CD4-positive, alpha-beta T cell treated with Interleukin-6 at 100 ng/mL for 8 hours (primary cell): ENCODE measurements at places on chromosomes 2 and 18.

DNA sequence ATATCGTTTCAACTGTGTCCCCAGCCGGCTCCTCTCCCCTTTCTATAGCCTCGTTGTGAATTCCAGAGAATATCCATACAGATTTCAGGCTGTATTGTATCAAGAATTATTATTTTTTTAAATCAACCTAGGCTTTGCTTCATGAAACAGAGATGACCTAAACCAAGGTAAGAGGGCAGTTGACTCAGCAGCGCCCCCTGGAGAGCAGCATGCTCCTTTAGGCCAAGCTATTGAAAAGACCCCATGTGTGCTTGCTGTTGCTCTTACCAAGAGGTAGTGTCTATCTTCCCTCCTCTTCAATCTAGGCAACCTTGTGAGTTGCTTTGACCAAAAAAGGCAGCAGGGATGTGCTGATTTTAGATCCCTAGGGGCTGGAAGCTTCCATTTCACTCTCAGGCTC is 426.7 kb upstream of the SMIM21 start:
- DNase-seq: no peak

DNA sequence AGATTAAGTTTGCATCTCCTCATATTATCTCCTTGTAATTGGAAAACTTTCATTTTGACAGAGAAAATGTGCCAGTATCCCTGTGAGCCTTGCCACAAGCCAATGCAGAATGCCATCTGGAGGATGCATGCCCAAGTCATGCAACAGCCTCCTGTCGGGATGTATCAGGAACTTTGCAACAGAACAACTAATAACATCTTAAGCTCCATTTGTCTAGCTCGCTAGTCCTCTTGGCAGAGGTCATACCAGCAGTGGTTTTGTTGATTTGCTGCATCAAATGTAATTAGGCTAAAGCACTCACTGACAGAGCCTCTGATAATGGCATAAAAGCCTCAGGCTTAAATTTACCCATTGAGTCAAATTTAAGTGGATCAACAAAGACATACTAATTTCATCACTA is 125.8 kb downstream of the UBE2E3 start:
- no peak for DNase-seq

GRCh38 chr2:197514754-197515153 is 1.1 kb upstream of the MOB4 start:
- DNase-seq: peak; percentile 7

DNA sequence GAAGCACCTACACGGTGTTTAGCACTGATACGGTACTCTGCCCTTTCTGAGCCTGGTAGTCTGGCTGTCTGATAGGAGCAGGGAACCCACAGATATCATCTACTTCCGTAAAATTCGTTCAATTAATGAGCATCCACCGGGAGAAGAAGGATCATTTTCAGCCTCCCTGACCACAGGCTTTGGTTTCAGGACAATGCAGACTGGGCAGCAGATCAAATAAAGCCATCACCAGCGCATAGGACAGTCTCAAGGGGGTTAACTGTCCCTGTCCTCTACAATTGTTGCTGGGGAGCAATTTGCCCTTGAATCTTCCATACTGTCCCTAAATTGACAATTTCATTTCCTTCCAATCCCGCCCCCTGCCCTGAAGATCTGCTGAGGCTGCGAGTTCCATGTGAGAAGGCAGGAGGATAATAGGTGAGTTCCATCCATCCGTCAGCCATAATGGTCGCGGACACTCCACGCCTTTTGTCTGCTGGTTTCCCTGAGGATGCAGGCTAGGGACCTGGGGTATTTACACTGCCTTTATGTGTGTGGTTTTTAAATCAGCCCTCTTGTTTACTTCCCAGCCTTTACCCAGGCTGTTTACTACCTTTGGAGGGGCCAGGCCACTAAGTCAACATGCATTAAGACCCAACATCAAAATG is 110.0 kb downstream of the MYCN start:
- DNase-seq: no peak

- no peak for DNase-seq
These were observed 155.8 kb downstream of the INO80D start for GRCh38 chr2:205930209-205930608.

GRCh38 chr2:197205585-197206215 is 104.9 kb downstream of the ANKRD44 start:
- peak; percentile 79 for DNase-seq

DNA sequence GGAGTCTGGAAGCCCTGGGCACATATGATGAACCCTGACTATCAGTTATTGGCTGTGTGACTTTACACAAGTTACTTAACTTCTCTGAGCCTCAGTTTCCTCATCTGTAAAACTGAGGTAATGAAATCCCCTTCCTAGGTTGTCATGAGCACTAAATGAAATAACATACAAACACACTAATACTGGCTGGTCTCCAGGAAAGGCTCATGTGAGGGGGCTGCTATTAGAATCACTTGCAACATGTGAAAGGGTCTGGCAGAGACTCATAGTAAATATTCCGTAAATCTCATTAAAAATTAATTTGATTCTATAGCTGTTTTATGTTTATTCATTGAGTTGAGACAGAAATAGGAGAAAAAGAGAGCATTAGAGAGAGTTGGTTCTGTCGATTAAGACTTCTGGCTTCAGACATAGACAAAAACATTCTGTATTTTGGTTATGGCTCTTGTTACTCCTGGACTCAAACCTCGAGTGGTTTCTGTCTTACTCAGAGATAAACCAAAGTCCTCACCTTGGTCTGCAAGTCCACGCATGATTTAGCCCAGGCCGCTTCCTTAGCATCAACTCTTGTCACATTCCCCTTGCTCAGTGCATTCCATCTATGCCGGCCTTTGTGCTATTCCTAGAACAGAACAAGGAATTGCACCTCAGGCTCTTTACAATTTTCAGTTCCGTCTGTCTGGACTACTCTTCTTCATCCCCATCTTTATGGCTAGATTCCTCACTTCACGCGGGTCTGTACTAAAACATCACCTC is 139.1 kb downstream of the NXPH2 start:
- no peak for DNase-seq

DNA sequence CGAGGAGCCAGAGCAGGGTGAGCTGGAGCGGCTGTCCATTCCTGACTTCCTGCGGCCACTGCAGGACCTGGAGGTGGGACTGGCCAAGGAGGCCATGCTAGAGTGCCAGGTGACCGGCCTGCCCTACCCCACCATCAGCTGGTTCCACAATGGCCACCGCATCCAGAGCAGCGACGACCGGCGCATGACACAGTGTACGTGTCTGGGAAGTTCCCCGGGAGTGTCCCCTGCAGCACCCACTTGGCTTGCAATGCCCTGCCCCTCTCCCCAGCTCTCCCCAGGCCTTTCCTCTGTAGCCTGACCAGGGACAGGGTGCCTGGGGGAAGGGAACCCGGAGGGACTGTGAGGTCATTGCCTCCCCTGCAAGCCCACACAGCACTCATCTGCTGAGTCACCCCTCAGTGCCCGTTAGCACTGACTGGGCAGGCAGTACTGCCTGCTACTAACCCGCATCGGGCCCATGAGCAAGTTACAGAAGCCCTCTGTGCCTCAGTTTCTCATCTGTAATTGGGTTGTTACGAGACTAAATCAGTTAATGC is 29.4 kb upstream of the GMPPA start:
- DNase-seq: no peak

- peak; percentile 25 for DNase-seq
These were observed 374.3 kb downstream of the SOCS6 start for GRCh38 chr18:70663141-70663540.

DNA sequence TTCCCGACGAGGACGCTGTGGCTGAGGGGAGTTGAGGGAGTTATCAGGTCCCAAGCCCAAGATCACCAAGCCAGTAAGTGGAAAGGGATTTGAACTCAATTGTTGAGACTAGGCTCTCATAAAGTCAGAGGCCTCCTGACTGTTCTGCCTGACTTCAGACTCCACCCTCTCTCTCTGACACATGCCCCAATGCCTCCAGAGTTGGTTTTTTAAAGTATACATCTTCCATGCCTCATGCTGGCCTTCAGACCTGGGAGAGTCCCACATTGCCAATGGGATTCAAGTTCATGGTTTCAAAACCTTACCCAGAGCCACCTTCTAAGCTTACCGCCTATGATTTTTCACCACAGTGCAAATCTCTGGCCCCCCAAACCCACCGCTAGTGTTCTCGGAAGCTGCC is 100.8 kb downstream of the RTN4 start:
- no peak for DNase-seq

DNA sequence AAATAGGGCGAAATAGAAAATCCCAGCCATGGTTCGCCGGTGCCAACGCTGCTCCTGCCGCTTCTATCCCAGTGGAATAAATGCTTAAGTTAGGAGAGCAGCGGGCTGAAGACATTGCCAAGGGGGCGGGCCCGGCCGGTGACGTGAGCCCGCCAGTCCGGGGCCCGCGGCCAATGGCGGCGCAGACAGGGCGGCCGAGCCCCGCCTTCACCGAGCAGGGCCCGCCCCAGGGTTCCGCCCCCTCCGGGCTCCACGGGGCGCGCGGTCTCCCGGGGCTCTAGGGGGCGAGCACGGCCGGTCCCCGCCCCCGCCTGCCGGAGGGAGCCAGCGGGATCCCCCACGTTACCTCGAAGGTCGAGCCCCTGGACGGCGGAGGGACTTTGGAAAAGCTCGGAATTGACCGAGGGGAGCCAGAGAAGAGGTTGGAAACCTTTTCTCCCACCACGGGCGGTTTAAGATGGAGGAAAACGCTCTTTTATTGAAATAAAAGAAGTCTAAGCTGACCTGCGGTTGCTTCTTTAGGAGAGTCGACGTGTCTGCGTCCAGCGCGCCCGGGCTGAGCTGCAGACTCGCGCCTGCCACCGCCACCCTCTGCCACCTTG is at the start of gene EPHA4:
TSS of gene EPHA4 (minus strand) at position 86 of the 602 bp plus-strand sequence. CDS start at position 30, 56 bp downstream.
- peak; percentile 84 for DNase-seq

DNA sequence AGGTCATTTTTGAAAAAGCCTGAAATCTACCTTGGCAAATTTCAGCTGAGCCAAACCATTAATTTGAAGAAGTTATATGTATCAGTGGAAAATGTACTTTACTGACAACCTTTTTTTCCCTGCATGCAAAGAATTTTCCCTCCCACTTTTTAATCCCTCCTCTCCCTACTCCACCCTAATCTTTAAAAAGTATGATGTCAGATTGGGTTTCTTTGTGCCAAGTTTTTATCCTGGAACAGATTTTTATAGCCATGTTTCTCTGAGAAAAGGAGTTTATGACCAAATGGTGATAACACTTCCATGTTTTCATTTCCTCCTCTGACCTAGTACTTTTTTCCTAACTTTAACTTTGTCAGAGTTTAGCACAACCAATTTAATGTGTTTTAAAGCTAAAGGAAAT is 250.3 kb upstream of the FOSL2 start:
- no peak for DNase-seq

DNA sequence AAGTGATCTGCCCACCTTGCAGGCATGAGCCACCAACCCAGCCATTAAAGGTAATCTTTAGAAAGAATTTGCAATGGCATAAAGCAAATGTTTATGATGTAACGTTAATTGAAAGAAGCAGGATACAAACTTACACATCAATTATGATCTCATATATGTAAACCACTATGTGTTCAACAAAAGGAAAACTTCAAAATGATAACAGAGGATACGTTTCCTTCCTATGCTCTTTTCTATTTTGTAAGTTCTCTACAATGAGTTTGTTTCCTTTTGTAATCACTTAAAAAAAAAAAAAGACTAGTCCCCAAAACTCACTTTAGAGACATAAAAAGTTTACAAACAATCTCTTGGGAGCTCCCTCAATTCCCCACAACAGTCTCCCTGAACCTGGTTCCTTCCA is 1.4 kb downstream of the C2orf81 start:
- no peak for DNase-seq

DNA sequence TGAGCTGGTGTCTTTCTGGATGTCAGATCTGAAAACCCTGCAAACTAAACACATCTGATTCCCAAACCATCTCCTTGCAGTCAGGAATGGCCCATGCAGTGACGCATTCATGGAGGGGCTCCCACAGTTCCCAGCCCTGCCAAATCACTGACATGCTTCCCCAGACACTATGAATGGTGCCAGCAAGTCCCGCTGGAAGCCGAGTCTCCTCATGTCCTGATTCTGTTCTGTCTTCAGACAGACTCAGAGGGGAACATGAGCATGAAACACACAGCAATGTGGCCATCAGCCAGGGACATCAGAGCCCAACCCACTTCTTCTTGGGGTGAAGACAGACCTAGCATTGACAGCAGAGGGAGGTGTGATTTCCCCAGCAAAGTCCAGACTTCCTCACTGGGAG is 83.7 kb downstream of the TTC32 start:
- DNase-seq: no peak

DNA sequence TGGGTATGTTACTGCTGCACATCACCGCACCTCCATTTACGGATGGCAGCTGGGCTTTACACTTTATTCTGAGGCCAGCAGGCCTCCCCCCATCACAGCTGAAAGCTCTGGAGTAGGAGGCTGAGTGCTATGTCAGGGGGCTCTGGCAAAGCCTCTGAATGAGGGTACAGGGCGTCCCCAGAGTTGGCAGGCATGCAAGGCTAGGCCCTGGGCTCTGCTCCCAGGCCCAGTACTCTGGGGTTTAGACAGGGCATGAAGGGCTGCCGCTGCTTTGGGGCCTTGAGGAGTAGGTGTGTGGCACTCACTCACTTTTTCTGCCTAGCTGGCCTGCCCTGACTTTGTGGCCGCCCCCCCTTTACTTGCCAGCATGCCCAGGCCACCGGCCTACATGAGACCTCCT is 90.8 kb downstream of the WDSUB1 start:
- no peak for DNase-seq

- DNase-seq: no peak
These were observed 50.4 kb downstream of the VRK2 start for GRCh38 chr2:58097025-58097424.

DNA sequence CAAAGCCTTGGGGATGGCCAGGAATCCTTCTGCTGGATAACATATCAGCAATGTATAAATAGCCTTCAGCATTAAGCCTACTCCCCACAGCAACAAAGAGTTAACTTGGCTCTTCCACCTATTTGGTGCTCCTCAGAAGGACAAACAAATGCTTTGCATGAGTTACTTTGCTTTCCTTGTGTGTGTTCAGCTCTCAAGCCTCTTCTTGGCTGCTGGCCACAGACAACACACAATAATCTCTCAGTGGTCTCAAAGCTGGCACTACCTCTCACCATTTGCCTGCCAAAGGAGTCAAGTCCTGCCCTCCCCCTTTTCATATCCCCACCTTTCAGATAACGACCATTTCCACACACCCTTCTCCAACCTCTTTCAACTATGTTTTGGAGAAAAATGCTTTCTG is 17.5 kb downstream of the FTCDNL1 start:
- DNase-seq: no peak

DNA sequence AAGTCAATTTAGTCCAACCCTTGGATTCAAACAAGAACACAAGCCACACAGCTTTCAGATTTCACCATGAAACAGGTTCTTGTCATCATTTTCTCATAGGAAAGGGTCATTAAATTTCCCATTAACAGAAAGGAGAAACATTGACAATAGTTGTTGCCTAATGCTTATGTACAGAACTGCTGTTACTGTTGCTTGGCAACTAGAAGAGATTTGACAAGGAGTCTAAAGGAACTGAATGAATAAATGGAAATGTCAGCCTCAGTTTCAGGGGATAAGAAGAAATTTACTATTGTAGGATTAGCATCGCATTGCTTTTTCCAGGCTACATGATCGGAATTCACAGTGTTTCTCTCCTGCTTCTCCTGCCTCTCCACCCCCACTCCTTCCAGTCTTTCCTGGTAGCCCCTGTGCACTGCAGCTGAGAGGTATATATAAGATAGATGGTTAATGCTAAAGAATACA is 90.3 kb downstream of the SPATS2L start:
- DNase-seq: no peak
